ENCODE measurements at places on chromosomes 12 and 14.

DNA sequence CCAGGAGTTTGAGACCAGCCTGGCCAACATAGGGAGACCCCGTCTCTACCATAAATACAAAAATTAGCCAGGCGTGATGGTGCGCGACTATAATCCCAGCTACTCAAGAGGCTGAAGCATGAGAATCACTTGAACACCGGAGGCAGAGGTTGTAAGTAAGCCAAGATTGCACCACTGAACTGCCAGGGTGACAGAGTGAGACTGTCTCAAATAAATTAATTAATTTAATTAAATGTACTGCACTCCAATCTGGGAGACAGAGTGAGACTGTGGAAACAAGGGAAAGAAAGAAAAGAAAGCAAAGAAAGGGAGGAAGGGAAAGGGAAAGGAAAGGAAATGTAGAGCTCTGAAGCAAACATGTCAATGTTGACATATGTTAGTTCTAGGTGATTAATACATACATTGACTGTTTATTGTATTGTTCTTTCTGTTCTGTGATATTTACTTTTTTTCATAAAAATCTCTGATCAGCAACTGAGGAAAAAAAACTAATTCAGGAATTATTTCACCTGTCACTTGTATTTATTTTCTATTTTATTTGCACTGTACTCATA lies 99.6 kb downstream of the DENND5B start:
- no peak for DNase-seq

- no peak for DNase-seq
Observed at GRCh38 chr12:111605911-111606766, 7.0 kb upstream of the ATXN2 start.

- no peak for DNase-seq
Observed at GRCh38 chr12:12925388-12925787, 26.6 kb downstream of the GPRC5D start.

GRCh38 chr14:54763761-54764160 lies 138.9 kb downstream of the GCH1 start:
- no peak for DNase-seq

DNA sequence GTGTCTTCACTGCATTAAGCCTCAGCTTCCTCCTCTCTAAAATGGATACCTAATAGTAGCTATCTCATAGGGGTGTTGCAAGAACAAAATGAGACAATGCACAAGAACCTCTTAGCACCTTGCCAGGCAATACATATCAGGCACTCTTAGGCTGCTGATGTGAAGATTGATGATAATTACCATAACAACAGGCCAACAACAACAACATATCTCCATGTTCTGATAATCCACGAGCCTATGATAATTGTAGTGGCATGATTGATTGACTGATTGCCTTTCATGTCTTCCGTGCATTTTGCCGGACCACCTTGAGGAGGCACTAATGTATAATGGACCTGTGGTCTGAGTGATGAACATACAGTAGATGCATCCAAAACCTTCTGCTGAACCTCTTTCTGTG lies 50.7 kb upstream of the WSCD2 start:
- DNase-seq = no peak

GRCh38 chr12:98998697-98999299 lies 353.7 kb downstream of the APAF1 start:
- DNase-seq = peak; percentile 26

DNA sequence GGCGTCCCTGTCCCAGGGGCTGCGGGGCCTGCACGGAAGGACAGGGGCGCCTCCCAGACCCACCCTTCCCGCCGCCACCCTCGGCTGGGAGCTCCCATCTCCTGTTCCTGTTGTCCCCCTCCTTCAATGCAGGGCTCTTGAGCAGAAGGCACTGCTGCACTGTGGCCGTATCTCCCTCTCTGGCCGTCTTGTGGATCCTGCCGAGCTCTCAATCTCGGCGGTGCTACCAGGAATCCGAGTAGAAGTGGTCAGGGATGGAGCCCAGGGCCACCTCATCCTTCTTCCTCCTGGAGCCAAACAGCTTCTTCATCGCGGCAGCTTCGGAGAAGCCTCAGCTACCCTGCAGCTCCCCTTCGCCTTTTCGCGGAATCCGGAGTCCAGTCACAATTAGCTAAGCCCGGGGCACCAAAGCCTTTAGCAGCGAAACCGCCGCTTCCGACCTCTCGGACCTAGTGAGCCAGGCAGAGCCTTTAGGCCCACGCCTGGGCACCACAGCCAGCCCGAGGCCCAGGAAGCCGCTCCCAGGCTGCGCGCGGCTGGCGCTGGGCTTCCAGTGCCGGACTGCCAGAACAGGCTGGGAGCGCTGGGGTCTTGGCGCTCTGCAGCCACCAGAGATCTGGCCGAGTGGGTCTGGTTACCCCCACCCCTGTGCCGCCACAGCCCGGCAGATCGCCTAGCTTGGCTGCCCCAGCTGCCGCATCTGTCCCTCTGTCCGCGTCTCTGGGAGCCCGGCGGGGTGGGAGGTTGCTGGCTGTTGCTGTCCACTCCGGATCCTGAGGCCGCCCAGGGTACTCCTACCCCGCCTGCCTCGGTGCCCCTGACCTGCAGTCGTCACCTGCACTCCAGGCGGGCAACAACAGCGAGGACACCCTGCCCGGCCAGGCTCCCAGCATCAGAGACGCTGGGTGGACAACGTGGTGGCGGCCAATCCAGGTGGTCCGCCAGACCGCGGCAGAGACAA lies 69.1 kb downstream of the ASCL4 start:
- no peak for DNase-seq

- no peak for DNase-seq
Observed at GRCh38 chr12:107241411-107241810, 148.1 kb upstream of the CRY1 start.

GRCh38 chr12:40646911-40647310 lies 45.3 kb upstream of the CNTN1 start:
- no peak for DNase-seq

DNA sequence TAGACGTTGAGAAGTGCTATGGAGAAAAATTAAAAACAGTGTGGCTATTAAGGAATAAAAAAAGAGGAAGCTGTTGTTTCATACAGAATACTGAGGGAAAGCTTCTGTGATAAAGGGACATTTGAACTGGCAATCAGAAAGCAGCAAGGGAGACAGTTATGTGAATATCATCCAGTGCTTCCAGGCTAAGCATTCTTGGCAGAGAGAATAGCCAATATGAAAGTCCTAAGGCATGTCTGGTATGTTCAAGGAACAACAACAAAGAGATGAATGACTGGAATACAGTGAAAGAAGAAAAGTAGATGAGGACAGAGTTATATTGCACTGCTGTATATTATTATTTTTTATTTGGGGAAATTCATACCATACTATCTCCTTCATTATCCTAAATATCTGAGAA lies 23.9 kb downstream of the SCAF11 start:
- no peak for DNase-seq

- DNase-seq = no peak
Observed at GRCh38 chr12:50690925-50691324, 73.0 kb upstream of the ATF1 start.

DNA sequence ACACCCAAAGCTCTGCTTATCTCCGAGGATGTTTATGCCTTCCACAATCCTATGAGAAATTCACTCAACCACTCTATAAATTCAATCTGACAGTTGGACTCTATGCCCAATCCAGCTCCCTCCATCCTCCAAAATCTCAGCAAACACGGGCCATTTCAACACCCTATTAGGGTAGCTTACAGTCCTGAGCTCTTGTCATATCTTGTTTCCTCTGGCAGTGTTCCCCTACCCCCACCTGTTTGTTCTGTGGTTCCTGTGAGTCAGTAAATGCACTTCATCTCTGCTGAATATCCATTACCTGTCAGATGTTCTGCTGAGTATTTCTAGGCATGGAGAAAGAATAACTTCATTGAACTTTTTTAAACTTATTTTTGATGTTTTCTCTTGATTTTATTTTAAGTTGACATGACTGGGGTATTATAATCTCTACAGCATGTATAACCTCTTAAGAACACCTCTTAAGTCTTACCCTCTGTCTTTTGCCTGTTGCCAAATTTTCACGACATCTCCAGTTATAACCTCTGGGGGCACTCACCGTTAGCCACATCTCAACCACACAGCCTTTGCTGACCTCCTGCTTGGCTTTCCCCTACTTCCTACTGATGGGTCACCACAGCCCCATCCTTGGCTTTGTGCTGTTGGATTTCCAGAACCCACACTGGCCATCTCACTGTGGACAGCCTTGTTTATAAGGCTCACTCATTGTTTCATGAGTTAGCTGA lies 317.0 kb upstream of the TMPO start:
- no peak for DNase-seq

- DNase-seq = no peak
Observed at GRCh38 chr12:43325786-43326185, 226.2 kb downstream of the ADAMTS20 start.

GRCh38 chr12:48972213-48972951 lies 847 bp upstream of the WNT10B start:
- no peak for DNase-seq

DNA sequence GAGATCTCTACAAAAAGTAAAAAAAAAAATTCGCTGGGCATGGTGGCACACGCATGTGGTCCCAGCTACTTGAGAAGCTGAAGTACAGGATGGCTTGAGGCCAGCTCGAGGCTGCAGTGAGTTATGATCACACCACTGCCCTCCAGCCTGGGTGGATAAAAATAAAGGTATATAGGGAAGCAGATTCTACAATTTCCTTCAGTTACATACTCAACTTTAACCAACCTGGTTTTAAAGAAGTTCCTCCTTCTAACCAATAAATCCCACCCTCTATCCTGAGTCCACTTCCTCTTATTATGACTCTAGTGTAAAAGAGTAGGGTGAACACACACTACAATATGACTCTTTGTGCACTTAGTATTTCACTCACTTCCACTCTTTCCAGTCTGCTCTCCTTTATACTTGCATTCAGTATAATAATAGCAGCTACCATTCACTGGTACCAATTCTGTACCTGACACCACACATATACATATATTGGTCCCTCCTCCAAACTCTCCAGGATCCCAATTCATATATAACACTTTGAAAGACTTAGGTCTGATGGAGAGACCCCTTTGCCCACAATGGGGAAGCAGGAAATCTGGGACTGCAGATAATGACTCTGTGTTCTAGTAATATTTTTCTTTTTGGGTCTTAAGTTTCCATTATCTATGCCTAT lies 2.3 kb downstream of the ARF3 start:
- DNase-seq = no peak

DNA sequence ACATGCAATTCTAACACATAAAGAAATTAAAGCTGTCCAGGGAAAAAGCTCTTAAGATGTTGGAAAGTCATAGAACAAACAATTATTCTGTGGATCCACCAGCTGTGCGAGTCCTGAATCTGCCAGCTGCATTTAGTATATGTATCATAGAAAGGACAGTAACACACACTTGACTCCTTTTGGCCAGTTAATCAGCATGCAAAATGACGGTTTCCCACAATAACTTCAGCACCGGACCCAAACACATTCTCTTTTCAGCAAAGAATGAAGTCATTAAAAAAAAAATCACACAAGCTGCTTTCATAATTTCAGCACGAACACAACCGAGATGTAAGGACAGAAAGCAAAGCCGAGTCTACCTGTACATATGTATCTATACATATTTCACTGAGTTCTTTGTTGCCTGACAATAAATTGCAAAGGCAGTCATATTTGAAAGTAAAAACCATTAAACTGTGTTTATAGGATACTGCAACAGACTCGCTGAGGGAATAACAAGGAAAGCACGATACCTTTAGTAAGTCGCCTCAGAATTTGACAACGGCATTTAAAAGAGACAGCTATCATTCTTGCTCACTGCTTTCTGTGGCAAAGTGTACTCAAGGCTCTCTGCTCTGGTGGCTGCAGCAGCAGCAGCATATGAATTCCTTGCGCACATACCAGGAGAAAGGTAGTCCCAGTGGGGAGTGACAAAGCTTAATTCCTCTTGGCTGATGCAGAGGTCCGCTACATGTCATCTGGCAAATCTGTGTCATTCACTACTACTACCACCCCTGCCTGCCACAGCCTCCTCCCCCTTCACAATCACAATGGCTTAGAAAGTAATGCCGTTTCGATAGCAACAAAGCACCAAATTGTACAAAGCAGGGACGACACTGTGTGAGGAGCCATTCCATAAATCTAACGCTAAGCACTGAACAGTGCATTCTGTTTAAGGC lies at the start of gene GRIP1:
Gene GRIP1 (minus strand): TSS at position 739 of the 938 bp plus-strand sequence. CDS start 172 bp downstream, at position 567.
- DNase-seq = no peak

DNA sequence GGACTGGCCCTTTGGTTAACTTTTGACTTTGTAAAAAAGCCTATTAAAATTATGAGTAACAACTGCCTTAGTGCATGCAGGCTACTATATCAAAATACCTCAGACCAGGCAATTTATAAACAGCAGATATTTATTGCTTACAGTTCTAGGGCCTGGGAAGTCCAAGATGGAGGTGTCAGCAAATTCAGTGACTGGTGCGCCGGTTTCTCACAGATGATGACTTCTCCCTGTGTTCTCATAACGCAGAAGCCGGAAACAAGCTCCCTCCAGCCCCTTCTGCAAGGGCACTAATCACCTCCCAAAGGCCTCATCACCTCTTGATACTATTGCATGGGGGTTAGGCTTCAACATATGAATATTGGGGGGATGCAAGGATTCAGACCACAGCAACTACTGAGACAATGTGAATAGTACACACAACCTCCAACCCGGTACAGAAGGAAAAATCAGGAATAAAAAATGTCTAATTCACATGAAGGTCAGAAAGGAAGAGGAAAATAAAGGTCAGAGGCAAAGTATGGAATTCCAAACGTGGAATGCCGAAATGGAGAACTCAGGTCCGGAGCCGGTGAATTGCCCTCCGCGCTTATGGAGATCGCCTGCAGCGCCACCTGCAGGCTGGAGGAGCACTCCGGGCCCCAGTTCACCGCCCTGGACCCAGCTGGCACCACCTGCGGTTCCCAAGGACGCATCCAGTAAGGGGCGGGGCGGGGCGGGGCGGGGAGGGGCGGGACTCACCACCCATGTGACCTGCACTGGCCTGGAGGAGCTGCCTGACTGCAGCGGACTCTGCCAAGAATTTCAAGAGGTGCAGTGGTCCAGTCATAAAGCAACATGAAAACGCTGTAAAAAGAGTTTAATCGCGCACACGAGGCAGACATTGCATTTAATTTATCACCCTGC lies 203.4 kb downstream of the KIF26A start:
- no peak for DNase-seq

DNA sequence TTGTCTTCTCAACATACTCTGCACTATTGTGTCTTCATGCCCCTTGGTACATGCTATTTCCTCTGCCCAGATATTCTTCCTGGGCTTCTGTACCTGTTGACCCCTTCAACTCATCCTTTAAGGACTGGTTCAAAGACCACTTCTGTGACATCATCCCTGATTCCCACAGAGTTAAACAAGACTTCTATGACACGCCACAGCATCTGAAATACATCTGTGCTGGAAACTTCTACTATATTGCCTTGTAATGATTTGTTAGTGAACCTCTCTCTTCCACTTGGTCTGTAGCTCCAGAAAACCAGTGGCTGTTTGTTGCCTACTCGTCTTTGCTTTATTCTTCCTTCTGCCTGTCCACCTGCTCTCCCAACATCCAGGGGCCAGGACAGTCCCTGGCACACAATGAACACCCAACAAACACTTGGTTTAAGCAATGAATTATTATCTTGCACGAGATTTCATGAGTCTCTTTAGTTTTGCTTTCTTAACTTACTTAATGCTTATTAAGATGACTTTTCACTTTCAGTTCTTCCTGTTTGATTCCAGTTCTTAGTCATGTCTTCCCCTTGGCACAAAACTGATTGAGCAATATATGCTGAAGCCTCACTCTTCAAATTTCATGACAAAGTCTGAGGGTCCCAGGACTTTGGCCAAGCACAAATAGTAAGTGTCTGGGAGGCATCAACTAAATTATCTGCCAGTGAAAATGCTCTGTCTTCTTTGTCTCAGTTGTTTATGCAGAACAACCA lies 485.9 kb downstream of the APAF1 start:
- no peak for DNase-seq
